ENCODE measurements at places on chromosomes 1 and 21.

DNA sequence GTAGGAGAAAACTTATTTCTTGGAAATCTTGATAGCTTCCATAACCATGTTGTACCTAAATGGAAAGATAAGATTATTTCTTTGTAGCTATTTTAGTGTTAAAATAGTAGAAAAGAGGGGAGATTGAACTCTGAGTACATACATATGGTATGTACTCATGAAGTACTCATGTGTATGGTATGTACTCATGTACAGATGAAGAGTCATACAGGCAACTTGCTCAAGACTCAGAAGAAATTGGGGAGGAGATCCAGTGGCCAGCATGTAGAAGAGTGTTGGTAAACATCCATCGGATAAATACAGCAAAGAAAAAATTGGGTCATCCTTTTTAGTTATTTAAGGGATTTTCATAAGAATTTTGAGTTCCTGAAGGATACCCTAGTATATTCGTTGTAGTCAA, 29.0 kb downstream of the MDM4 start:
- DNase-seq: no peak

- no peak for DNase-seq
Measured at GRCh38 chr1:84972377-84972987, 24.4 kb downstream of the MCOLN2 start.

DNA sequence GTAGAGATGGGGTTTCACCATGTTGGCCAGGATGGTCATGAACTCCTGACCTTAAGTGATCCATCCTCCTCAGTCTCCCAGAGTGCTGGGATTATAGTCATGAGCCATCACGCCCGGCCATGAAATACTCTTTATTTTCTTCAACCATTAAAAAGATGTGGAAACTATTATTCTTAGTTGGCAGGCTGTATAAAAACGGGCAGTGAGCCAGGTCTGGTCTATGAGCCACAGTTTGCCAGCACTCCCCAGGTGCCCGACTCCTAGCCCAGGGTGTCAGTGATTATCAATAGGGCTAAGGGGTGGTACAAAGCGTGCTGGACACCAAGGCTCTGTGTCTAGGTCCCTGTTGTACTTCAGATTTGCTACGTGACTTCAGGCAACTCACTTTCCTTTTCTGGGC, 3.7 kb upstream of the TMEM61 start:
- no peak for DNase-seq

GRCh38 chr1:183022202-183023145, 746 bp upstream of the LAMC1 start:
- peak; percentile 48 for DNase-seq

DNA sequence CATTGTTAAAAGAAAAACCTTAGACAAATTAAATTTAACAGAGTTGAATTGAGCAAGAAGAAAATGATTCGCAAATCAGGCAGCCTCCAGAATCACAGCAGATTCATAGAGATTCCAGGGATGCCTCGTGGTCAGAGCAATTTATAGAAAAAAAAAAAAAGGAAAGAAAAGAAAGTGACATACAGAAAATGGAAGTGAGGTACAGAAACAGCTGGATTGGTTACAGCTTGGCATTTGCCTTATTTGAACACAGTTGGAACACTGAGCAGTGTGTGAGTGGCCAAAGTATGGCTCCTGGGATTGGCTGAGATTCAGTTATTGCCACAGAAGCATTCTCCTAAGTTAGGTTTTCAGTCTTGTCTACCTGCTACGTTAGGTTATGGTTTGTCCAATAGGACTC, 9.1 kb upstream of the C21orf91 start:
- DNase-seq: no peak

DNA sequence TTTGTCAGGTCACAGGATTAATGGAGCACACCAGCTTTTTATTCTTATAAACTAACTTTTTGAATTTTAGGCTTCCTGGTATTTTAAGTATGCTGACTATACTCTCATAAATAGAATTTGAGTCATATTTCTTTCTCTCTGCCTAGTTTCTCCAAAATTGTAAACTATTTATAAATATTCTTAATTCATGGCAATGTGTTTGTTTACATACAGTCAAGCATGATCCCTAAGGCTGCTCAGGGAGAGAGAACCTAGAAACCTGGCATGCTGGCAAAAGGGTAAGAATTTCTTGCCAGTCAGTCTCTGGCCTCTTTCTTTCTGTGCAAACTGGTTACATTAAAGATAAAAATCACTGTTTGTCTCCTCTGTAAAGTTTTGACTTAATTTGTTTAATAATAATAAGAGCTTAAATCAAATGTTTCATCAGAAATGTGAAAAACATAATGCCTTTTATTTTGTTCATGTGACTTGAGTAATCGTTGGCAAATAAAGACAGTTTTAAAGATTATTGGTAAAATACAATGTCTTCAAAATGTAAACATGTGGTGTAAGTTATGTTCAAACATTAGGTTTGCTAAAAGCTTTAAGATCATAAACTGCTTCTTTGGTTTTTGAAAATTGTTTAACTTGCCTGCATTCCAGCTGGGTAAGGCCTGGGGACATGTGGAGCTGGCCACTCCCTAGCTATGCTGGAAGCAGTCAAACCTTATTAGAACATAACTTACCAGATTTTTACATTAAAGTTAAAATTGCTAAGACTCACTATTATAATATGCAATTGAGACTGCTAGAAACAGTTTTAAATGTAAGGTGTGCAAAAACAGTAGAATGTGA, 1401.7 kb downstream of the NCAM2 start:
- DNase-seq: no peak

DNA sequence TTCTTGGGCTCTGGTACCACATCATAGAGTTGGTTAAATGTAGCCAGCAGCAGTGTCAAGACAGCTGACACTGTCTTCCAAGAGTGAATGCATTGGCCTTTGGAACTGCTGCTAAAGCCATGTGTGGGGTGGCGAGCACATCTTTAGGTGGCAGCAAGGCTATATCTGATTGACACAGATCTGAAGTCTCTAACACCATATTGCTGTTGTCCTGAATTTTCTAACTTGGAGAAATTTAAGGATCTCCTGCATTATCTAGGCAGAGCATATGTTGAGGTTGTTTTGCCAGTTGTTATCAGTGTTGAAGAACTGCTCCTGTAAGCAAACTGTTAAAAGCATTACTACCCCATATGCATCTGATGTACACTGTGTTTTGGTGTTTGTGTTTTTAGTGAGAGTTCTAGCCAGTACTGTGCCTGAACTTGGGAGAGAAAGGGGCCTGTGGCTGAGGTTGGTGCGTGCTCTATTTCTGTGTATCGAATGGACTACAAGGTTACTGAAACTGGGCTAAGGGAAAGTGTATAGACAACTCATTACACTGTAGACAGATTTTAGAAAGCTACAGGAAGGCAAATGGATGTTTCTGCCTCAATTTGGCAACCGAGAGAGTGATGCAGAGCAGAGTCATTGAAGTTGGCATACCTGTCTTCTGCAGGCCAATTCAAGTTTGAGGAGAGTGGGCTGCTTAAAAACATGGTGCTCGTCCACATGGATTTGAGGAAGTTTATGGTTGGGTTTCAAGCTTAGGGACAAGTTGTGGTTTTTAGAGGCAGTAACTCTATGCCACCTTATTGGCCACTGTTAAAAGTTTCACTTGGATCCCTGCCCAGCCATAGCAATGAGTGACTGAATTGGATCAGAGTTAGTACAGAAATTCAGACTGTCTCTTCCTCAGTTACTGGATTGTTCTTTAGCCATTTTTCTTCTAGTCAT, 16.9 kb downstream of the DYRK3 start:
- DNase-seq: no peak

DNA sequence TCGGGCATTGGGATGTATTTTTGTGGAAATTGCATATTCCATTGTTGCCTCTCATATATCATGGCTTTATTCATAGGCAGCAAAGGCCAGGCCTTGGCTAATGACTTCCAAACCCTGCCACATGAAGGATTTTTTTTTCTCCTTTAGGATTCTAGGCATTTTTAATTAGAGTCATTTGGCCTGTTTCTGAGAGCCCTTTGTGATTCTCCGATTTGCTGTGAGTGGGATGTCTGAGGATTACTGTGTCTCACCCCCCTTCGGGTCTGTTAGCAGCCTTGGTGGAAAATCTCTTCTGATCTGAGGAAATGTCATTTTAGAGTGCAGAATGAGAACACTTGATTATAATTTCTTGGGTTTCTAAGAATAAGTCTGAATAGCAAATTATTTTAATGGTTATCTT, 253.5 kb downstream of the NTNG1 start:
- DNase-seq: no peak

DNA sequence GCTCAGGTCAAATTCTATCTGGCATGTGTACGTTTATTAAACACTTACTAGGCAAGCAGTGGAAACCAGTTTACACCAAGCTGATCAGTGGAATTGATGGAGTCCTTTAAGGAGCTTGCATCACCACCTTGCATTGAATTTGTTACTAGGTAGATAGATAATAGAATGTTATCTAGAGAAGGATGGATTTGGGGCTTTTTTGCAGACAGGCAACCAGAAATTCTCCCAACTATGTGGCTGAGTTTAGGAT, 44.9 kb downstream of the HHAT start:
- DNase-seq: no peak

GRCh38 chr1:56255516-56256152, 323.7 kb downstream of the PLPP3 start:
- no peak for DNase-seq

DNA sequence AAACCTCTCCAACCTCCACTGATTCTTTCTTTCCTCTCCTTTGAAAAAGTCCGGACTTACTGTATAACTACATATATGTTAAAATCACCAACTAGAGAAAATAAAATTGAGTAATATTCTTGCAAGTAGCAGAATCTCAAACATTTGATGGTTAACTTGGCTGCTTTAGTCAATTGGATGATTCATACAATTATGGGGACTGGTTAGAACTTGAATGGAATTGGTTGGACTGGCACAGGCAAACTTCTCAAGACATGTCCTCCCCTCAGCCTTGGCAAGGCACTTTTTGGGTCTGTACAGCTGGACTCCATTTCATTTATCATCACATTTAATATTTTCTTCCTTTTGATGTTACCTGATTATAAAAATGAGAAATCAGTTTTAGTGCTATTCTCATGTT, 6.5 kb downstream of the WLS start:
- no peak for DNase-seq

GRCh38 chr1:19689085-19689757, 24.5 kb downstream of the HTR6 start:
- no peak for DNase-seq

DNA sequence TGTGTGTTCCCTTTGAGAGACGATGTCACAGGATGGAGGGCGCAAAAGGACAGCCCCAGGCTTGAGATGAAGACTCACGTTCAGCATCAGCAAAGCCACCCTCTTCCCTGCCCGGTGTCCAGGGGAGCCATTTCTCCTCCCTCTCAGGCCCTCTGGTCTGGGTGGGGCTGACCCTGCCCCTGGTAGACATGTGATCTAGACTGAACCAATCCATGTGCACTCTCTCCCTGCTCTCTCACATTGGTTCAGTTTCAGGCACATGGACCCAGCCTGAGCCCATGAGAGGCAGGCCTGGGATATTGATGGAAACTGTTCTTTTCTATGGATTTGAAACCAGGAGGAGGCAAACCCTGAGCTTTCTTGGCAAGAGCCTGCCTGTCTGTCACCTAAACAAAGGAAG, 115.6 kb upstream of the IGSF21 start:
- no peak for DNase-seq

GRCh38 chr1:94020764-94021579, 100.0 kb downstream of the ABCA4 start:
- DNase-seq: no peak

DNA sequence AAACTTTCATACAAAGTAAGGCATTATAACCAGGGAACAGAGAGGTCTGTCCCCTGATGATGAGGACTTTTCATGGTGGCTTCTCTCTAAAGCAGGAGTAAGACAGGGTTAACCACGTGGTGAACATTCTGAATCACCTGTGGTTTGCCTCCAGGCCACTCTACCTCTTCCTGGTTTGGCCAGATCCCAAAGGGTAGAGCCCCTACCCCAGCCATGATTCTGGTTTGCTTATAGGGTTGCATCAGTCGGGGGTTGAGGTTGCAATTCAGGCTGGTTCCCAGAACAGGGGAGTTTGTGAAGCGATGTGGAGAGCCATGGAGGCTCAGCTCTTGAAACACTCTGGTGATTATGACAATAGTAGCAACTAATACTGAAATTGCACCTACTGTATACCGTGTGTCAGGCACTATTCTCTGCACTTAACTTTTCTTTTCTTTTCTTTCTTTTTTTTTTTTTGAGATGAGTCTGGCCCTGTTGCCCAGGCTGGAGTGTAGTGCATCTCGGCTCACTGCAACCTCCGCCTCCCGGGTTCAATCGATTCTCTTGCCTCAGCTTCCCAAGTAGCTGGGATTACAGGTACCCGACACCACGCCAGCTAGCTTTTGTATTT, 8.3 kb downstream of the CNR2 start:
- DNase-seq: no peak

- DNase-seq: no peak
Measured at GRCh38 chr1:56535362-56535761, 44.0 kb downstream of the PLPP3 start.

GRCh38 chr1:115714572-115715141, 53.9 kb downstream of the CASQ2 start:
- DNase-seq: no peak

GRCh38 chr1:211923095-211923494, 92.5 kb upstream of the LPGAT1 start:
- no peak for DNase-seq

DNA sequence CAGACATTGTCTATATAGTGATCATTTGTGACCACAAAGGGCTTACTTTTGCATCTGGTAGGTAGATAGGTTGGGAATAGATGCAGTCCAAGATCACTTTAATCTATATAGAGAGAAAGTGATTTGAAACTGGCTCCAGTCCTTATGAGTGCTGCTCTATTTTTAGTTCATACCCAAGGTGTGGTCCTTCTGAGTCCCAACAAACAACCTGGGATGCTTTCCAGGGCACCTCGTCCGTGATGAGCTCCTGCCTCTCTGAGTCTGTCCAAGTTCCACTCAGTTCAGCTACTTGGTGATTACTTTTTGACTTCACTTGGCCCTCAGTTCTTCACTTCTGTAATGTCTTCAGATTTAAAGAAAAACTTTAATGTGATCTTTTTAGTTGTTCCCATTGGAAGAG, 20.2 kb downstream of the DIP2A start:
- DNase-seq: no peak

DNA sequence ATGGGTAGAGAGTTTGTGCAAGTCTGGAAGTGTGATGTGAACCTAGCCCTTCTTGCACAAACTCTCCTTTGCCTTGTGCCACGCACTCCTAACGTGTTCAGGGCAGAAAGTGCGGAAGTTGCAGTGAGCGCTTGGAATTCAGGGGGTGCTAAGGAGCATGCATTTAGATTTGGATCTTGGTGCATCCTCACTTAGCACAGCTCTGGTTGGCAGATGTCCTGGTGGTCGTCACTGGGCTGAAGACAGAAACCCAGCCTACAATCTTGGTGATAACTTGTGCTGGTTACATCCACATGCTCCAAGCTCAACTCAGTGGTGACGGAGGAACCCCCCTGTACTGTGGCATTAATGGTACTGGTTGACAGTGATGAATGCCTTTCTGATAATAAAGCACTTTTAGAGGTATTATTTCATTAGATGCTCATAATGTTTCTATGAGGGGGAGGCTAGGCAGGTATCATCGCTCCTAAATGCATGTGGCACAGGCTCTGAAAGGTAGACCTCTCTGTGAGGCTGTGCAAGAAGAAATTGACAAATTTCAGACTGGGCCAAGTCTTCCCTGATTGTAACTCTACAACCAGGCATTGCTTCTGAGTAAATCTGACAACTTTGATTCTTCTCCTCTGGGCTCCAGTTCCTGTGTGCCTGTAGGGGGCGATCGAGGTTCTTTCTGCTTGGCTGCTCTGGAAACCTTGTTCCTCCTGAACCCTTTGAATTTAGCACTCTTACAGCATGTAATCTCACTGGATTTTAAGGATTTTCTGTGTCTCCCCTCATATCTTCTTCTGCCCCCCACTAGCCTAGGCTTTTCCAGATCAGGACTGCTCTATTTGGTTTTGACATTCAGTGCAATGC, 40.6 kb downstream of the MAPKAPK2 start:
- no peak for DNase-seq

GRCh38 chr1:172442404-172442803, 1.5 kb downstream of the PIGC start:
- DNase-seq: no peak

Measured in GM12892 (cell line).